Stimulated activated CD4-positive, alpha-beta T cell treated with anti-CD3 and anti-CD28 coated beads, Interleukin-2, amount 100 ng/mL, for 4 hours (primary cell): ENCODE measurements at places on chromosomes 11 and 22.

DNA sequence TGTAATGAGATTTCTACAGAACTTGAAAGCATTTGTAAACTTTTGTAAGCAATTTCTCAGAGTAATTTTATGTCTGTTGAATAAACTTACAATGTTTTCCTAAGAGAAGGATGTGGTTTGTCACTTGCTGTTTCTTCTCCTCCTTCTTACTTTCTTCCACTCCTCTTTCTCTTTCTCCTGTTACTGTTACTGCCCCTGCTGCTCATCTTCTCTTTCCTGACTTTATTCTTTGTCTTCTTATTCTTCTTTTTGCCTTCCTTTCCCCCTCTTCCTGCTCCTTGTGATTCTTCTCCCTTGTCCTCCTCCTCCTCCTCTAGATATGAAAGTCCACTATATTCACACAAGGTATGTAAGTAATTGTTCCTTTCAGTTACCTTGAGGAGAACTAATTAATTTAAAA is 31.1 kb upstream of the MMP7 start:
- DNase-seq, result no peak

GRCh38 chr22:30452861-30453260 is 19.0 kb downstream of the SEC14L3 start:
- DNase-seq, result no peak

GRCh38 chr22:32079130-32080089 is 36.3 kb downstream of the SLC5A1 start:
- no peak for DNase-seq

DNA sequence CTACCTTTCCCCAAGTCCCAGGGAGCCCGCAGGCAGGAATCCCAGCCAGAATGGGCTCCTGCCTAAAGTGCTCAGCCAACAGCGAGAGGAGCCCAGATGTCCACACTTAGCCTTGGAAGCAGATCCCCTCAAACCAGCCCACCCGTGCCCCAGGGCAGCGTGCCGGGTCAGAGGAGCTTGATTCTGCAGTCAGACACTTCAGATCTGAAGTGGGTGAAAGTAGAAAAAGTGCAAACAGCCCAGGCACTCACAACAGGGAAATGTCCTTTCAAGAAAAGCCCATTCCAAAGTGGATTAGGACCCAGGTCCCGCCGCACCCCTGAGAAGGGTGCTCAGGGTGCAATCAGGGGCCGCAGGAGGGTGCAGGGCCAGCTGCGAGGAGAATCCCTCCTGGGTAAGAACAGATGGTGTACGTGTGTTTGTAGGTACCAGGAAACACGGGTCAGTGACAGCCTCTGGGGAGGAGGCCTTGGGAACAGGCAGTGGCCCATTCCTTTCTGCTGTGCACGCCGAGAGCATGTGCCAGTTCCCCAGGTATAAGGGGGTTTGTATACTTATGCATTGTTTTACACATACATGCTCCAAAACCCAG is 17.7 kb downstream of the ELFN2 start:
- no peak for DNase-seq

DNA sequence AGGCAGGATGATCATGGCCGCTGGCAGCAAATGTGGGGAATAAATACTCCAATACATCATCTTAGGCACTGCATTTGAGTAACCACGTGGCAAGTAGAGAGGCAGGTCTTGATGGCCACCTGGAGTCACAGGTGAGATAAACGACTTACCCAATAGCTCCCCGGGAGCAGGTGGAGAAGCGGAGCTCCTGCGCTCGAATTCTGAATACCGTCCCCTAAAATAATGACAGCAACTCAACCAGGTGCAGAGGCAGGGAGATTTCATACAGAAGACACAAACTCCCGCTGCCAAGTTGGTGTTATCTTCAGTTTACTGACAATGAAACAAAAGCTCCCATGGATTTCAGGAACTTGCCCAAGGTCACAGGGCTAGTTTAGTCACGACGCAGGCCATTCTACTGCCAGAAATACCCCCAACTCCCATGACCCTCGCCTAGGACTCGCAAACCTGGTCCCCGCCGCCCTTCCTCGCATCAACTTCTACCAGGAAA is 437 bp downstream of the SLC43A3 start:
- DNase-seq, result no peak

- no peak for DNase-seq
Observed at GRCh38 chr11:99098258-99098657, 77.5 kb downstream of the CNTN5 start.

- no peak for DNase-seq
Observed at GRCh38 chr11:65482306-65482850, 16.5 kb upstream of the MALAT1 start.

- DNase-seq, result no peak
Observed at GRCh38 chr11:121226415-121227263, 65.9 kb upstream of the SC5D start.

DNA sequence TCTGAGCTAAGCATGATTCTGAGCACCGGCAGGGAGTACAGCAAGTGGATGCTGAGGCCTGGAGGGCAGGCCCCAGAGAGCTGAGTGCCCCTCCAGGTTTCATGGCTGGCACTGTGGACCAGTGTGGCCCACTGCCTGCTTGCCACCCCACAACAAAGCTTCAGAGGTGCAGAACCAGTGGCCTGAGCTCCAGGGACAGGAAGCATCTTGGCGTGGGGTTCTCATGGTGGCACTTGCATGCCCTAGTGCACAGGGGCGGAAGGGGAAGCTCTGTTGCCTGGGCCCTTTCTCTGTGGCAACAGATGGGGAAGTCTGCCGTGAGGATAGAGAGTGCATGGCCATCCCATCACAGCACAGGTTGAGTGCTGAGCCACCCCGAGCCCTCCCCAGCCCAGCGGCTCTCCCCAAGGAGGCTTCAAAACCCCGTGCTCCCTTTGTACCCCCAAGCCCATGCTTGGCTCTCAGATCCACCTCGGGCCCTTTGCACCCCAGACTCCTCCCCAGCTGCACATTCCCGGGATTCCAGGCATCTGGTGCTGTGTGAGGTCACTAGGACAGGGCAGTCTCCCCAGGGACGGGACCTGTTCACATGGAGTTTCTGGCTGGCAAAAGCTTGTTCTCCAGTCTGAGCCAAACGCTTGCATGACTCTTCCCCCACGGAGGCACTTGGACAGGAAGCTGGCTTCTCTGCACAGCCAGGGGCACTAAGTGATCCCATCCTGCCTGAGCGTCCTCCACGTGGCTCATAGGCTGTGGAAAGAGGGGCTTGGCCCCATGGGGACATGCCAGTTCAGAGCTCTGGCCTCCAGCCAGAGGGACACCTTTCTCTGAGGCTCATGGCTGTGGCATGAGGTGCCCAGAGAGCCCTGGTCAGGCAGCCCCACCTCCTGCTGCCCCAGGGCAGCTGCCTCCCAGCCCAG is 4.2 kb downstream of the SLC25A1 start:
- no peak for DNase-seq

- DNase-seq, result no peak
Observed at GRCh38 chr11:120316880-120317688, 8.0 kb upstream of the TLCD5 start.
